Renal pelvis (tissue), 12 donors: ENCODE measurements at places on chromosomes 12 and 14.

DNA sequence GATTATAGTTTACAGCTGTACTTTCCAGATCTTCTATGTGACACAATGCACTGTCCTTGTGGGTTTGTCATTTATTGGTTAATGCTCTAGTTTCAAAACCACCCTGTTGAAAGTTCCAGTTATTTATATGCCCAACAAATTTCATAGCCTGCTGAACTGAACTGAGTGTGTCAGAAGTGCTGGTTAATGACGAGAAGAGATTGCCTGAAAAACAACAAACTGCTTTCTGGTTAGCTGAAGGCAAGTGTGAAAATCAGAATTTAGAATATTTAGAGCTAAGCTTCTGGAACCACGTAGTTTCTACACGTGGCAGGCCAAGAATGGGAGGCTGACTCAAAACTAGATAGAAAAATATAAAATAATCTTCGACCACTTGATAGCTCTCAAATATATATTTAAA lies 19.1 kb upstream of the RIN3 start:
- no peak for DNase-seq

DNA sequence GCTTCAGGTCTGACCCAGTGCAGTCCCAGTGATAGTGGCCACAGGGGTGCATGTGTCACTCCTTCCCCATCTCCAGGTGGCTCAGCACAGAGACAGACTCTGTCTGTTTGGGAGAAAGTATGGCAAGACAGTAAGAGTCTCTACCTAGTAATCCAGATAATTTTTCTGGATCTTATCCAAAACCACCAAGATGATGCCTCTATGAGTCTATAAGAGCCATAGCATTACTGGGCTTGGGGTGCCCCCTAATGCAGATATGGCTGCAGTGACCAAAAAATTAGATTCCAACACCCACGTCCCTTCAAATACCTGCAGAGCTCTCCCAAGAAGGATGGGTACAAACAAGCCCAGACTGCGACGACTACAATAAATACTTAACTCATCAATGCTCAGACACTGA lies 123.8 kb downstream of the GRIP1 start:
- DNase-seq: no peak

GRCh38 chr14:90456551-90456950 lies 59.7 kb downstream of the CALM1 start:
- no peak for DNase-seq

GRCh38 chr12:11704089-11704488 lies 54.6 kb downstream of the ETV6 start:
- DNase-seq: no peak

- no peak for DNase-seq
These were observed 270.9 kb downstream of the CACNA1C start for GRCh38 chr12:2323532-2324255.

- DNase-seq: peak; percentile 61
These were observed 6.6 kb downstream of the POMT2 start for GRCh38 chr14:77314043-77314442.

- DNase-seq: no peak
These were observed 346.2 kb upstream of the STXBP6 start for GRCh38 chr14:25396128-25396527.

- DNase-seq: no peak
These were observed 1.2 kb upstream of the SALL2 start for GRCh38 chr14:21527318-21527679.

DNA sequence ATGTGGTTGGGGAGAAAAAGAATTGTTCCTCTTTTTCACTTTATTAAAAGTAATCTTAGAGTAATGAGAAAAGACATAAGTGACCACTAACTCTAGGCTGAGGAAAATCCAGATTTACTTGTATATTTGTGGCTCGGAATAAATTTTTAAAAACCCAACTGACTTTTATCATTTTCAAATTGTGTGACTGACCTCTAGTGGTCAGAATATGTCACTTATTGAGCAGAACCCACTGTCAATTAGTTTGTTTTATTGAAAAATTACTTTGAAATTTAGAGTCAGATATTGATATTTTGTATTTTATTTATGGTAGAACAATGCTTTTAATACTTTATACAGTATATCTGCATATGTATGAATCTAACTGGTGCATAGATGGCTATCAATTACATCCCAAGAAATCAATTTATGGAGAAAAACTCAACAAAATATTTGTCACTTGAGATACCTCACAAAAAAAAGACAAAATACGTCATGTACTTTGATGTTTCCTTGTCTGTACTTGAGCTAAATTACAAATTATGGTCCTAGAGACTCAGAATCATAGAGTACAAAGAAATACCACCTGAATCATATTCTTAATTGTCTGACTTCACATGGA lies 229.4 kb downstream of the CNTN1 start:
- no peak for DNase-seq

DNA sequence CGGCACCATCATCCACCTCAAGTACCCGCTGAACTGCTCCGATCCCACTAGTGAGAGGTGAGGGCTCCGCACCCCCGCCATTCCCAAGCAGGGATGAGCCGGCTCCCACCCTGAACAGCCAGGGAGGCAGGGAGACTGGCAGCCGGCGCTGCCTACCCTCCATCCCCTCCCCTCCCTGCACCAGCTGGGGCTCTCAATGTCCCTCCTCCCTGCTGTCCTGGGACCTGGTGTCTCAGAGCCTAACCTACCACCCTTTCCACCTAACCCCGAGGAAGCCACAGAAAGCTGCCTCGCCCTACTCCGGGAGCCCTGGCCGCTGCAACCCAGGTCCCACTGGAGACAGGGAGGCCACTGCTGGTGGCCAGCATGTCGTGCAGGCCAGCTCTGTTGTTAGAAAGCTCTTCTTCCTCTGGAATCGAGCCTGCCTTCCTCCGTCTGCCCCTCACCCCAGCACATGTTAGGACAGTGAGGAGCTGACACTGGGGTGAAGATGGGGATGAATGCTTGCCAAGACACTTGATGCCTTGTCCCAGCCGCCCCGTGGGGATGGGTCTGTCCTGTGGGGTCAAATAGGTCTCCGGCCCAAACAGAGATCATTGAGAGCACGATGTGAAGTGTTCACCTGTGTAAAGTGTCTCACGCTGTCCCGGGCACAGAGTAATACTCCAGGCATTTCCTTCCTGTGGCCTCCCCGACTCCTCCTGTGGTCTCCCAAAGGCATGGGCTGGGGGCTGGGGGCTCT lies 1.1 kb downstream of the PTPN6 start:
- DNase-seq: no peak

GRCh38 chr12:124829008-124829707 lies 34.5 kb downstream of the SCARB1 start:
- DNase-seq: no peak

- DNase-seq: no peak
These were observed at the start of gene KLRB1 for GRCh38 chr12:9607716-9608115. KLRB1 (minus strand) TSS chr12:9607916; CDS start chr12:9607839, 77 bp downstream.

DNA sequence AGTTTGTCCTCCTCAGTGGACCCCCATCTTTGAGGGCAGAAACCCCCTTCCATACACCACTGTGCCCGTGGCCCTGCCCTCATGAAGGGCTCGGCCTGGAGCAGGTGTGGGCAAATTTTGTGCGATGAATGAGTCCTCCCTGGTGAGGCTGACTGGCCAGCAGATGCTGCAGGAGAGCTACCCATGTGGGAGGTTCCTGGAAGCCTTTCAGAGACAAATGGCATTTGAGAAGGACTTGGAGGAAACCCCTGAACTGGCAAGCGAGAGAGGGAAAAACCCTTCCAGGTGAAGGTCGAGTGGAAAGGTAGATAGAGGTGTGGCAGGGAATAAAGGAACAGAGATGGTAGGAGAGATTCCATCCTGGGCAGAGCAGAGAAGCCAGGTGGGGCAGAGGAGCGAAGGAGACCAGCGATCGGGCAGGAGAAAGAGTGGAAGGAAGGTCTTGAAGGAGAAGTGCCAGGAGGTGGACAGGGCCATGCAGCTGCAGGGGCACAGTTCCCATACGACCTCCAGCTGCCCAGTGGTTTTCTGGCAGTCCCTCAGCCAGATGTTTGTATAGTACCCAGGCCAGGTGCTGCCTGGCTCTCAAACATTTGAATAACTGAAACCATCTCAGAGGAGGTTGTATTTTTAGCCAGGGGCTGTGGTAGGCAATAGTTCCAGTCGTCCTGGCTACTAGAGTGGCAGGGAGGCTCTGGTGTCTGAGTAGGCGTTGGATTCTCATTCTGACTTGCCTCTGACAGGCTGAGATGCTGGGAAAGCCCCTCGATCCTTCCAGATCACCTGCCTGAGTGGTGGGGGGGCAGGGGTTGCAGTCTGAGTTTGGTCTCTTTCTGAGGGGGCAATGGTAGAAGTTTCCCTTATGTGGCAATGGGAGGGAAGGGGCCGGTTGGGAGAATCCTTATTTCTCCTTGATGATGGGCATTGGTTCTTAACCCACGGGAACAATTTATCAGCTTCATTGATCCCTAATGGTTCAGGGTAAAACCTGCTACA lies 40.1 kb downstream of the FBXL14 start:
- DNase-seq: no peak

DNA sequence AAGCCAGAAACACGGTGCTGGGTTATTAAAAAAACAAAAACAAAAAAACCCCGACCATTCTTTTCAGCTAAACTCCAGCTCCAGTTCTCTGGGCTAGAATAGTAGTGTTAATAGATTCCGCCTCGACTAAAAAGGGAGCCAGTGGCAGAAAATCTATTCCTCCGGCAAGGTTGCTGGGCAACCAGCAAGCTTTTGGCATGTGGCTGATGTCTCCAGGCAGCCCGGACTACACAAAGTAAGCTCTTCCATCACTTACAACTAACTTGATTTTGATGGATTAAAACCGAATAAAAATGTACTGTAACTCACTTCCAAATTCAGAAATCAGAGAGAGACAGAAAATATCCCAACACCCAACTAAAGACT lies 126.4 kb upstream of the FOXN3 start:
- DNase-seq: no peak
